ENCODE measurements at places on chromosomes 16 and 17.

- no peak for DNase-seq
Measured at GRCh38 chr16:70565053-70565452, 41.4 kb downstream of the SF3B3 start.

- no peak for DNase-seq
Measured at GRCh38 chr17:16199093-16199492, 16.2 kb downstream of the NCOR1 start.

DNA sequence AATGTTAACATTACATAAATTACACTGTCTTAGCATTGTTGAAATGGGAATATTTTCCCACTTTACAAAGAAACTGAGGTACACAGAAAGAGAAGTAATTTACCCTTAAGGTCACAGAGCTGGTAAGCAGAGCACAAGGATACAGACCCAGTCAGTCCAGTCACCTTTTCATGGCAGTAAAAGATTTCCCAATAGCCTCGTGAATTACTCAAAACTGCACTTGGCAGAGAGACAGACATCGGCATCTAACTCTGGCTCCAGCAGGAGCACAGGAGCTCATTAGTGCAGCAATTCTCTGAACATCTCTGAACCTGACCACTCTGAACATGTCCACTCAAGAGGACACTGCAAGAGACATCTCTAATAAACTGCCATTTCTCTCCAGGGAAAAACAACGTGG, 3.1 kb downstream of the TEX2 start:
- no peak for DNase-seq

- no peak for DNase-seq
Measured at GRCh38 chr16:8370374-8371270, 219.7 kb downstream of the TMEM114 start.

- DNase-seq, result no peak
Measured at GRCh38 chr17:6425407-6425806, 9.5 kb downstream of the AIPL1 start.

DNA sequence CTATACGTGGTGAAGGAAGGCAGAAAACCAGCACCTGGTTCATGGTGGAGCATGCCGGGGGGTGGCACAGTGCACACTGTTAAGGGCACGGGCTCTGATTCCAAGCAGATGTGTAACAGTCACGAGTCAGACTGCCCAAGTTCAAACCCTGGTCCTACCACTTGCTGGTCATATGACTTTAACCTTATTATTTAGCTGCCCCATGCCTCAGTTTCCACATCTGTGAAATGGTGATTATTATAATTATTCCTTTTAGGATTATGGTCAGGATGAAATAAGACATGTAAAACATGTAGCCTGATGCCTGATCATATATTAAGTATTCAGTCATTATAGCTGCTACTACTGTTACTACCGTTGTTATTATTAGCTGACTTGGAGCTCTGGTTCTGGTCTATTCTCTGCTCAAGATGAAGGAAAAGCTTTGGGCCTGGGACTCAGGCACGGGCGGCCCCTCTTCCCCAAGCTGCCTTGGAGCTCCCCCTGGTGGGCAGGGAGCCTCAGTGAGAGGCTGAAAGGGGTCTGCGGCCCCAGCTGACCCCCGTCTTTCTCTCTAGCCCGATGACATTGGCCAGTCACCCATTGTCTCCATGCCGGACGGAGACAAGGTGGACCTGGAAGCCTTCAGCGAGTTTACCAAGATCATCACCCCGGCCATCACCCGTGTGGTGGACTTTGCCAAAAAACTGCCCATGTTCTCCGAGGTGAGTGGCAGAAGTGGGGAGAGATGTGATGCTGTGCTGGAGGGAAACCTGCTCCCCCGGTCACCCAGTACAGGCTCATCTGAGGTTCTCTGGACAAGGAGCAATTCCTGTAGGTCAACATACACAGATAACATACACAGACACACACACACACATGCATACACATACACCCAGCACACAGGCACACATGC, 14.0 kb downstream of the NR1D1 start:
- DNase-seq, result no peak

DNA sequence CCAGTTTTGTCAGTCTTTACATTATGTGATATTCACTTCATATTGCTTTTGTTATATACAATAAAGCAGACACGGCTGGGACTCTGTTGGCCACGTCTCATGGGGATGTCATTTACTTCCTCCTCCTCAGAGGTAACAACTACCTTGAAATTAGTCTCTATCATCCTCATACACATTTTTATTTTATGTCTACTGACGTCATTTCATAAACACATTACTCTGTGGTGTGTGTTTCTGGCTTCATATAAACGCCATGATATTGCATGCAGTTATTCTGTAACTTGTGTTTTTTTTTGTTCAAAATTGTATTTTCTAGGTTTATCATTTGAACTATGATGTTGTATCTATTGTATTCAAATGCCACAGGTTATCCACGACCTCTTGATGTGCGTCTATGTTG, 13.4 kb upstream of the IRF8 start:
- no peak for DNase-seq

GRCh38 chr17:38875477-38876075, 5.7 kb downstream of the LASP1 start:
- no peak for DNase-seq

DNA sequence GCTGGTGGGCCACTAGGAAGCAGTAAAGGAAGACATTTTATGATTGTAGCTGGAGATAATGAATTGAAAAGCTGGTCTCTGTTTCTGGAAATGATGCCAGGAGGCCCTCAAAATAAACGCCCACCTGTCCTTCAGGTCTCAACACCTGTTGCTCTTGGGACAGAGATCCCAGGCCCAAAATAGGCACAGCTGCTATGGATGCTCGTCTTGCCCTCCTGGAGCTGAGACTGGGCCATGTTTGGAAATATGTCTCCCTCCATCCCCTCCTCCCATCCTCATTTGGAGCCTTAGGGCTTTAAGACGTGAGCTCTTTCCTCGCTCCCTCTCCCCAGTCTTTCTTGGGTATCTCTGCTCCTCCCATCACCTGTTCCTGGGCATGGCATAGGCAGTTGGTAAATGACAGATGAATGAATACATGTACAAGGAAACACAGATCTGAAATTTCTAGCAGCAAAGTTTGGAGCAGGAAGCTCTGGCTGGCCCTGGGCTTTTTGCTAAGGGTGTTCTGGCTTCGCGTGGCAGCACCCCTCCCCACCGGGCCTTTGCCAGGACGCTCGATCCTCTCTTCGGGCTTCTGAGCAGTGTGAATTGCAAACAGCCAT, 33.3 kb downstream of the MYH3 start:
- no peak for DNase-seq

GRCh38 chr17:5585836-5586521, 1.7 kb upstream of the NLRP1 start:
- DNase-seq, result no peak

DNA sequence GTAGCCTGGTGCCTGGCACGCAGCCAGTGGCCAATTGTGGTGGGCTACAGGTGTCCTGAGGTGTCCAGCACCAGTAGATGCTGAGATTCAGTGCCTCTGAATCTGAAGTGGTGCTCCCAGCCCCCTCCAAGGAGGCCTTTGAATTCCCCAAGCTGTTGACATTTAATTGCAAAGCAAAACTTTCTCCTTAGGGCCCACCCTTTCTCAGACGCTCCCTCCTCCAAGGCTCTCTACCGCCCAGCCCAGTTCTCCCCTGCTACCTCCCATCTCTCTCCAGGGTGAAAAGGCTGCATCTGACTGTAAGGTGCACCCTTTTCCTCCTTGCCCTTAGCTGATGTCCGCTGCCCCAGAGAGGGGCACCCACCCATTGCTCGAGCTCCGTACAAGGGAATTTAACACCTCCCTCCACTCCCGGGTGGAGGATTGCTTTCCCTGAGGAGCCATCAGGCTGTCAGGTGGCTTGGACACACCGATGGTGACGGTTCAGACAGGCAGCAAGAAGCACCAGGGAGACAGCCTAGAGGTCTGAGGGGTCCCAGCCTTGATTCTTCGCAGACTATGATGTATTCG, 1.7 kb downstream of the BEAN1 start:
- DNase-seq, result no peak

- no peak for DNase-seq
Measured at GRCh38 chr16:57803134-57803990, 1.1 kb upstream of the KIFC3 start.

DNA sequence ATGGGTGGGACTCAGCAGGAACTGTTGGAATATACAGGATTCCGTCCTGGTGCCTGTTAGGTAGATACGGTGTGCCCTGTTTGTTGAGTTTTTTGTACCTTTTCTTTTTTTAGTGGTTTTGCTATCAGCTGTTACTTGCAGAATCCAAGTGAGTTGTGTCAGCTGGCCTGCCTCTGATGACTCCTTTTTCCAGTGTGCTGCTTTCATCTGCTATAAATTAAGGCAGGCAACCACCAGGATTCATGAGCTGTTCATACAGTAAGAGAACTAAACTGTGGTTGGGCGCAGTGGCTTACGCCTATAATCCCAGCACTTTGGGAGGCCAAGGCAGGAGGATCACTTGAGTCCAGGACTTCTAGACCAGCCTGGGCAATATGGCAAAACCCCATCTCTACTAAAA, 79.9 kb downstream of the WNT3 start:
- DNase-seq, result no peak

DNA sequence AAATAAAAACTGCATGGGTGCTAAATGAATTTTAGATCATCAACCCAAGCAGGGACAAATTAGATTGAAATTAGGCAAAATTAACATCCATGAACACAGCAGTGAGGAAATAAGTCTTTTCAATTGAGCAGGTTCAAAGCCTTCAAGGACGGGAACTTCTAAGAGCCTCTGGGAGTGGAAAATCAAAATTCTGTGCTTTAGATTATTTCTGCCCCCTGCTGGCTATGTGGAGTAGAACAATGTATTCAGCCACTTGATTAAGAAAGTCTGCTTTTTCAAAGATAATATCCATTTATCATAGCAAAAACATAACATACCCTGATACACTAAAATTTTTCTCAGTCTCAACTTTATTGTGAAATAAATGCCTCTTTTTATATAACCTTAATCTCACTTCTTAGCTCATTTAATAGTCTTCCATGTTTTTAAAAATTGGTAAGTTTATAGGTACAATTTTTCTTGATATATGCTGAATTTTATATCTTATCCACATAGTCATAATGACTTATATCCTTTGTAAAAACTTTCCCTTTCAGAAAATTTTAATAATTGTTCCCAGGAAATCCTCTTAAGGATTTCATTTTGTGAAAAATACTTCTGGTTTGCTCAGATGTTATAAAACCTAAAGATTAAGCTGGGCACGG, 28.1 kb upstream of the NOL11 start:
- DNase-seq, result no peak

DNA sequence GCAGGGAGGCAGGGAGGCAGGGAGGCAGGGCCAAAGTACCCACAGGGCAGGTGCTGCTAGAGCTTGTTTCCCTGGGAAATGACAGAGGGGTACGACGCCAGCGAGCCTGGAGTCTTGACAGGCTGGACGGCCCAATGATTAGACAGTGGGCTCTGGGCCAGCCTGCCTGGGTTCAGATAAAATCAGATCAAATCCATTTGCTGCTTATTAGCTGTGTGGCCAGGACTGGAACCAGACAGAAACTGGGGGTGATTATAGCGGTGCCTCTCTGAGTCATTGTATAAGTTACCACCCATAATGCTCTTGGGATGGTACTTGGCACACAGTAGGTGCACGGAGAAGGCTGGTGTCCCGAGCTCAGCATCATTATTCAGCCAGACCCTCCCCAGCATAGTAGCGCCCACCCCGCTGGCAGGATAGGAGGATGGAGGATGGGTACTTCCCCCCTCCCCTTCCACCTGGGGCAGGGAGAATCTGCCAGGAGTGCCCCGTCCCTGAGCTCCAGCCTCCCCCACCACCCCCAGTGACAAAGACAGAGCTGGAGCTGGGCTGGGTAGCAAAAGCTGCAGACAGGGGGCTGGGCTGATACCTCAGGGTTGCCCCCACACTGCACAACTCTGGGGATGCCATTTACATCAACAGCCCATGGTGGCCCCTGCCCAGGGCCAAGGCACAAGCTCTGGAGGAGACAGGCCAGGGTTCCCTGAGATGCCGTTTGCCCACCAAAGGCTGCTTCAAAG, 77.6 kb upstream of the TNRC6C start:
- DNase-seq, result no peak

GRCh38 chr16:27414788-27415431, 12.9 kb downstream of the IL21R start:
- no peak for DNase-seq

GRCh38 chr17:50560931-50561745, 623 bp downstream of the CACNA1G start:
- DNase-seq, result no peak
